ENCODE measurements at places on chromosomes 6 and 20.

GRCh38 chr20:42598581-42598980, 591.1 kb downstream of the PTPRT start:
- DNase-seq, result no peak

- no peak for DNase-seq
Observed at GRCh38 chr20:846894-847278, 13.4 kb downstream of the FAM110A start.

DNA sequence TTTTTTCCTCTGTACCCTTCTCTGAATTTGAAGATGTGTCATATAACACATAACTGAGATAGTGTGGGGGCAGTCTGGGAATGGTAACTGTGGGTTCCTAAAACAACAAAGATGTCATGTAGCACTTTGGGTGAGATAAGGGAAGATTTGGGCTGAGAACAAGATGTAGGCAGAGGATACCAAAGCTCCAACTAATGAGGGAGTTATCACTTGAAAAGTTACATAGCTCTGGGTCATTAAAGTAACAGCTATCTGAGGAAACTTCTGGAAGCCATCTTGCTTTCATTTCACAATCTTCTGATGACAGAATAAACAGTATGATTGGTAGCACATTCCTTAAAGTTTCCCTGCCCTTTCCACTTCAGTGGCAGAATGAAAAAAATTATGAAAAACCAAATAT, 255.4 kb downstream of the TBX18 start:
- DNase-seq, result no peak

GRCh38 chr6:57019434-57019833, 27.1 kb upstream of the KIAA1586 start:
- DNase-seq, result no peak

GRCh38 chr6:26128013-26128771, 41.0 kb downstream of the HFE start:
- DNase-seq, result no peak

DNA sequence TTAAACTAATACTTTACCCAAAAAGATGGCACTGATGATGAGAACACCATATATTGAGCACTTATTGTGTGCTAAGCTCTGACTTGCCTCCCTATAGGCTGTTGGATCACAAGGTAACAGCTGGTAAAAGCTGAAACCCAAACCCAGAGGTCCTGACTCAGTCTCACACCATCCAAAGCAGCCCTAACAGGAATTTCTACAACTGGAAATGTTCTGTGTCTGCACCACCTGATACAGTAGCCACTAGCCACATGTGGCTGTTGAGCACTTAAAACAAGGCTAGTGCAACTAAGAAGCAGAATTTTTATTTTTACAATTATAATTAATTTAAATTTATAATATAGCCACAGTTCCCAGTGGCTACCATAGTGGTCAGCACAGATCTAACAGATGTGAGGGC, 15.6 kb upstream of the MATN4 start:
- DNase-seq, result no peak

- no peak for DNase-seq
Observed at GRCh38 chr6:24953726-24954125, 18.0 kb upstream of the RIPOR2 start.

- no peak for DNase-seq
Observed at GRCh38 chr20:21074605-21075336, 31.4 kb downstream of the LINC00237 start.

- DNase-seq, result no peak
Observed at GRCh38 chr6:3398755-3399696, 57.8 kb downstream of the SLC22A23 start.

GRCh38 chr6:106959985-106960384, 14.5 kb downstream of the CD24 start:
- no peak for DNase-seq

GRCh38 chr20:61185181-61185580, 66.9 kb upstream of the CDH4 start:
- DNase-seq, result no peak

GRCh38 chr6:12324099-12324498, 33.9 kb downstream of the EDN1 start:
- DNase-seq, result peak; percentile 33

DNA sequence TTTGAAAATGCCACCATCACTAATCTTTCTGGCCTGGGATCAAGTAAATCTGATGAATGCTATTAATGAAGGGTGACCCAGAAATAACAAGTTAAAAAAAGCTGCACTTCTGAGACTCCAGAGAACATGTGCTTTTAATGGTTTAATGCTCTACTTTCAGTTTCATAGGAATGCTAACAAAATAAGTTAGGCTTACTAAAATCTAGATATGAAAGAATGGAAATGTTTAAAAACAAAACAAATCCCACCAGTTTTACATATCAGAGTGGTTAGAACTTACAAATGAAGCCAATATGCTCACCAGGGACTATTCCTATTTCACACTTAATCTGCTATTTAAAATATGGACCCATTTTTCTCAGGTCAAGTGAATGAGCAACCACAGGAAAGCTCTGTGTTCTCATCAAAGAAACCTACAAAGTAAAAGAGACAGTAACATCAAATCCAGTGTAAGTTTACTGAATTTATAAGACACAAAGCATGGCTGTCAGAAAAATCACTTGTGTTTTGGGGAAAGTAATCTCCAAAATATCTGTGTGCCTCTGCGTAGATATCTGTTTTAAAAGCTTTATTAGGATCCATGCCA, 40.3 kb downstream of the FYN start:
- no peak for DNase-seq

- no peak for DNase-seq
Observed at GRCh38 chr20:23435626-23436539, 3.6 kb upstream of the CSTL1 start.

GRCh38 chr20:51350941-51351631, 191.4 kb downstream of the NFATC2 start:
- peak; percentile 85 for DNase-seq

- DNase-seq, result no peak
Observed at GRCh38 chr6:167517254-167517916, 192.5 kb downstream of the TTLL2 start.

DNA sequence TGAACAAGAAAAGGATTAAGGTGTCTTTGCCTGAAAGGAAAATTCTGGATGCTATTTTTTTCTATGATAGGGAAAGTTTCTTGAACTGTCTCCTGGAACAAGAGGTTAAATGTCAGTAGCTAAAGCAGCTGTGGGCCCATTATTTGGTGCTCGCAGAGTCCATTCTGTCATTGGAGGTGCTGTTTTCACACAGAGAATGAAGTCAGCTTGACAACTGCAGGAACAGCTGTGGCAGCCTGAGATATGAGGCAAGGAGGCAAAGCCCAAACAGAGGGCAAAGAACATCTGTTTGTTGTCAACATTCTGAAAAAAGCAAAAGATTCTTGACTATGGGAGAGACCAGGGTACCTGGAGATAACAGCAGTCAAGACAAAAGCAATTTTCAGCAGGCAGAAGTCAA, 548.2 kb downstream of the KIF16B start:
- DNase-seq, result no peak

GRCh38 chr6:24931718-24932691, 3.8 kb downstream of the RIPOR2 start:
- no peak for DNase-seq

- DNase-seq, result no peak
Observed at GRCh38 chr20:18989736-18990474, 176.3 kb downstream of the SCP2D1 start.

GRCh38 chr20:19301843-19302242, 89.4 kb downstream of the SLC24A3 start:
- no peak for DNase-seq

- no peak for DNase-seq
Observed at GRCh38 chr6:13725052-13725451, 13.4 kb upstream of the RANBP9 start.

- DNase-seq, result no peak
Observed at GRCh38 chr6:119346936-119347335, 2.6 kb downstream of the MAN1A1 start.

DNA sequence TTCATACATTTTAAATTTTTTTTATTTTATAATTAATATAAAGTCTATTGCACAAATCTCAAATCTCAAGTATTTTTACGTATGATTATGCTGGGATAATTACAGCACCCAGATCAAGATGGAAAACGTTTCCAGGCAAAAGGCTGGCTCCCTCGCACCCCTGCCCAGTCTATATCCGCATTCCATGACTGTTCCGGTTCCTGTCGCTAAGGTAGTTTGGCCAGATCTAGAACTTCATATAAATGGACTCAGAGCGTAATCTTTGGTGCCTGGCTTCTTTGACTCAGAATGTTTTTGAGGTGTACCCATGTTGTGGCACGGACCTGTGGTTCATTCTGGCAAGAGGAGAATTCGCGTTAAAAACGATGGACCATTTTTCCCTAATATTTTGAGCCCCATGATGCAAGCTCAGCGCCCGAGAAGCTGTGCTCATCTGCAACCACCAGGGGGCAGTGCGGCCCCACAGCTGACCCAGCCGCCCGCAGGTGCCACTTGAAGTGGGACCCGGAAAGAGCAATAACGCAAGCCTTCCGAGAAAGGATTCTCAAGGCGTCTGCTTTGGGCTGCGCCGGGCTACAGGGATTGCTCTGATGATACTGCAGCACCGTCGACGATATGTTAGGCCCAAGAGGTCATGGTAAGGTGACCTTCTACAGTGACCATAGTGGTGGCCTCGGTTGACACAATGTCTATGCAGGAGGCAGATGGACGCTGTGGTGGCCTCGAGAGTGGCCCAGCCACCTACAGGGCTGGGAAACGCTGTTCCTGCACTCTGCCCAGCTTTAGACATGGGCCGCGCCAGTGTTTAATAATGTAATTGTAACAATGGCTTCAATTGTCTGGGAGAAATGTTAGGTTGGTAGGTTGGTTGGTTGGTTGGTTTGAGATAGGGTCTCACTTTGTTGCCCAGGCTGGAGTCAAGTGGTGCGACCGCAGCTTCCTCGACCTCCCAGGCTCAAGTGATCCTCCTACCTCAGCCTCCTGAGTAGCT, 160.1 kb downstream of the ZMYND8 start:
- no peak for DNase-seq

- DNase-seq, result no peak
Observed at GRCh38 chr6:5869676-5870075, 137.0 kb downstream of the NRN1 start.

DNA sequence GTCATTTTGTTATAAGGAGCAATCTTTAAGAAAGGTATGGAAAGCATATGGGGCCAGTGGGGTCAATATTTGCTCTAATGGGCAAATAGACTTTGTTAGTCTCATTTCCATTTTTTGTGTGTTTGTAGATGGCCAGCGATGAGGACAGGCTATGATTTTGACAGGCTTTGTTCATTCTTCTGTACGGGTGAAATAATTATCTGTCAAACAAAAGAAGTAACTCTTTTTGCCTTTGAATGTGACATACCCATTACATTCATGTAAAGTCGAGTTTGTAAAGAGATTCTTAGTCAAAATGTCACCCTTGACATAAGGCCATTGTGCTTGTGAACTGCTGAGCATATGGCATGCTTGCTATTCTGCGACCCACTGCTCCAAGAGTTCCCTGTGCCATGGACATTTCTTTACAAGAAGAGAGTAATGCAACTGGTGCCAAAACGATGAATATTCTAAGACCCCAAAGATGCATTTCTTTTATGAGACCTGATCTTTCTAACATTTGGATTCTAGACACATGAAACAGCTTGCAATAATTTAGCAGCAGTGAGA, 38.2 kb upstream of the JAG1 start:
- no peak for DNase-seq

- DNase-seq, result no peak
Observed at GRCh38 chr20:18388860-18389259, 78.0 kb downstream of the DZANK1 start.

- peak; percentile 66 for DNase-seq
Observed at GRCh38 chr6:34657307-34657978, 39.1 kb downstream of the ILRUN start.

DNA sequence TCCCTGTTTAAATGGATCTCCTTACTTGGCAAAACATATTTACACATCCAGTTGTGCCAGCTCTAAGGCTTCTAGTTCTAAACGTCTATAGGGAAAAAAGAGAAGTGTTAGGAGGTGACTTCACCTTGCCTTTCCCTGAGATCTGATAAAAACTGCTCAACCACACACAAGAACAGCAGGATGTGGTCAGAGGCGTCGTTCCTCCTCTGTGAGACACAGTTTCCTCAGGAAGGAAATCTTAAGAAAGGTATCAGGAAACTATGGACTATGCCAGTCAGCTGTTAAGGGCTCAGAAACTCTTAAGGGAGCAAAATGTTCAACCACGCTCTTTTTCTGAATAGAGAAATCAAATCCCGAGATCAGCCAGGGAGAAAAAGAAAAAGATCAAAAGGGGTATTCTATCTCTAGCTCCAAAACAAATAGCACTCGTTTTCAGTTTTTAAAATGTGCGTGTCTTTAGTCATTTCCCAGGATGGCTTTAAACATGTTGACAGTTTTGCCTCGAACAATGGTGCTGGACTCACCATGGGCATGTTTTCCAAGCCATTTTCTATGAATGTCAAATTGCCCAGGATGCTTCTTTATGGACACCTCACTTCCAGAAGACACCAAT, 154.5 kb downstream of the HACE1 start:
- DNase-seq, result no peak

GRCh38 chr6:41466437-41466990, 79.7 kb upstream of the FOXP4 start:
- no peak for DNase-seq

DNA sequence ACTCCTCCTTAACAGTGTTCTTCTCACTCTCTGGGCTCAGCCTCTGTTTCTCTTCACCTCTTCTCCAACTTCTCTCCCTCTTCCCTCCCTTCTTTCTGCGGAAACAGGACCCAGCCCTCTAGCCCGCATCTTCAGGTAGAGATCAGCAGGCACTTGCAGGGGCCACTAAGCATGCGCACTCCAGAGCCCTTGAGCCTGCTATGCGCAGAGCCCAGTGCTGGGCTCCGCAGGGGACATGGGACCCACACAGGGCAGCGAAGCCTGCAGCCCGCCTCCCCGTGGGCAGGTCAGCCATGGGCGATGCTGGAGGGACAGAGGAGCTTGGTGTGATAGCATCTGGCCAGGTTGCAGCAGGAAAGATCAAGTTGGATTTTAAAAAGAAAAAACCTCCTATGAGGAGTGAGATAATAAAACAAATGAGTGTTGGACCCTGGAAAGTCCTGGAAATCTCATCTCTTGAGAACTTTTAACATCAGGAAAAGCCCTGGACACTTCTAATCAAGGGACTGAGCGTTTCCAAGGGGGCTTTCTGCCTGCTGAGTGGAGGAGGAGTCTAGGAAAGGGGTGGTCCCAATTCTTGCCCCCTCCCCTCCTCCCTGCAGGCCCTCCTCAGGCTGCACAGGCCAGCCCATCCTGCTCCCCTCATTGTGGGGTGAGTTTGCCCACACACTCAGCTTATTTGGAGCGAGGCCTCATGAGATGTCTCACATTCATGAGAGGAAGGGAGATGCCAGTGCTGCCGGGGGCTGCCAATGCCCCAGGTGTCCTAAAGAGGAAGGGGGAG, 71.9 kb downstream of the MDGA1 start:
- DNase-seq, result no peak

DNA sequence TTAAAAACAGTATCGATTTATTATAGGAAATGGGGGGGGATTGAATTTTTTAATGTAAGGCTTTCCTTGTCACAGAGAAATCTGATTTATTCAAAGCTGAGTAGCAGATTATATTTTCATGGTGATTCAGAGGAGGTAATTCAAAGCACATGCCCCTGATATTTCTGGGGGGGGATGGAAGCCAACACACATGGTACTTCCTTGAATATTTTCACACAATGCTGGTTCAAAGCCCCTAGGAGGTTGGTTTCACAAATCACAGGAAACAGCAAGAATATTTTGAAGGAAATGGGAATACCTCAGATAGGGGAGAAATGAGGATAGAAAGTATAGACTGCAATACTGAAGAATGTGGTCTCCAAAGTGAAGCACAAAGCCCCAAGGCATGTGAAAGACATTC, 98.8 kb downstream of the RTN4IP1 start:
- DNase-seq, result no peak

Measured in BJ (cell line).